ENCODE measurements at places on chromosomes 1 and 21. TPM values are rescaled to one million over a fixed set of nuclear protein-coding genes. Genes with fewer than 3 reads are reported as not detected.

DNA sequence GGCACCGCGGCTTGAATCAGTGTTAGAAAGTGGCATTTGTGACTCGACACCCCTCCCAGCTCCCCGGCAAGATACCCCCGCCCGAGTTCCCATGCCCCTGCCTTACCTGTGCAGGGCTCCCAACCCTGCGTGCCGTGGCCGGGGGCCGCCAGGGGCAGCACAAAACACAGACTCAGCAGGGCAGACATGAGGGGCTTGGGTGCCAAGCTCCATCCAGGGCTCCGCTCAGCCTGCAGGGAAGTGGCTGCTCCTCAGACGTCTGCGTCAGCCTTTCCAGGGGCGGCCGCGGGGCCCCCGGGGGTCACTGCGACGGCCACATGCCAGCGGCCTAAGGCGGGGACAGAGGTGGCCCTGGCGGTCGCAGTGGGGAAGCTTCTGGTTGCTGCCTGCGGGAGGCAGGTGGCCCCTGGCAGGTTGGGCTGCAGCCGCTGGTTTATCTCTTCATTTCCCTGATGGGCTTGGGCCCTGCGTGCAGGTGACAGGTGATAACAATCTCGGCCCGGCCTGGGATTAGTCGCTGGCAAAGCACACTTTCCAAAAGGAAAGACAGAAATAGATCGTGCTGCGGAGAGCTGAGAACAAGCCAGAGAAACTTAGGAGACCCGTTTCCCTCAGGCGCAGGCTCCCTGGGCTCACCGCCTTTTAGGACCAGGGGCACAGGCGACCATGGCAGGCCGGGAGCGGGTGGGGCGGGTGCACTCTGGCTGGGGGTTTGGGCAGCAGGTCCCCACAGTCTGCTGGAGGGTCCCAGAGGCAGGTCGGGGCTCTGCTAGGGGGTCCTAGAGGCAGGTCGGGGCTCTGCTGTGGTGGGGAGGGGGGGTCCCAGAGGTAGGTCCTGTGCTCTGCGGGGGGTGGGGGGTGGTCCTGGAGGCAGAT is at the start of gene TSPEAR:
TSS of gene TSPEAR (minus strand) at position 246 of the 876 bp plus-strand sequence. CDS start at position 188, 58 bp downstream.
- peak; percentile 78 for DNase-seq

DNA sequence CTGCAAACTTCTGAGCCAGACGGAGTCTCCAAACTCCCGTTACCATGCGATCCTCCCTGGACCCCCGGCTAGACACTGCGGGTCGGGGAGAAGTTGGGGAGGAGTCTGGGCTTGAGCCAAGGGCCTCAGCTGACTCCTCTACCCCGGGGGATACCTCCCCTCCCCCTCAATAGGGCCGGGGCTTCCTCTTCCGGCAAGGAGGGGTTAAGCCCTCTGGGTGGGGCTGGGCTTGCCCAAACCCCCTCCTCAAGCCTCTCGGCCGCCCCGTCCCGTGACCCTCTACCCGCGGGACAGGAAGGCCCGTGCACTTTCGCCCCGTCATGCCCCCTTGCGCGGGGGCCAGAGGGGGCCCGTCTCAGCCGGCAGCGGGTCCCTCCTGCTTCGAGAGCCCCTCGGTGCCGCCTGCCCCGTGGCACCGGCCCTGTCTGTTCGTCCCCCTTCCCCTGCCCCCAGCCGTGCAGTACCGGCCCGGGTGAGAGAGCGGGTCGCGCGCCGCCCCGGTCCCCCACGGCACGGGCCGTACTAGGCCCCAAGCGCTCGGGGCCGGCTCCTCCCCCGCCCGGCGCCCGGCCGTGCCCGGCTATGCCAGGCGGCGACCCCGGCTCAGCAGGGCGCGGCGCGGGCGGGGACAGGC is 652 bp downstream of the ARL8A start:
- no peak for DNase-seq

DNA sequence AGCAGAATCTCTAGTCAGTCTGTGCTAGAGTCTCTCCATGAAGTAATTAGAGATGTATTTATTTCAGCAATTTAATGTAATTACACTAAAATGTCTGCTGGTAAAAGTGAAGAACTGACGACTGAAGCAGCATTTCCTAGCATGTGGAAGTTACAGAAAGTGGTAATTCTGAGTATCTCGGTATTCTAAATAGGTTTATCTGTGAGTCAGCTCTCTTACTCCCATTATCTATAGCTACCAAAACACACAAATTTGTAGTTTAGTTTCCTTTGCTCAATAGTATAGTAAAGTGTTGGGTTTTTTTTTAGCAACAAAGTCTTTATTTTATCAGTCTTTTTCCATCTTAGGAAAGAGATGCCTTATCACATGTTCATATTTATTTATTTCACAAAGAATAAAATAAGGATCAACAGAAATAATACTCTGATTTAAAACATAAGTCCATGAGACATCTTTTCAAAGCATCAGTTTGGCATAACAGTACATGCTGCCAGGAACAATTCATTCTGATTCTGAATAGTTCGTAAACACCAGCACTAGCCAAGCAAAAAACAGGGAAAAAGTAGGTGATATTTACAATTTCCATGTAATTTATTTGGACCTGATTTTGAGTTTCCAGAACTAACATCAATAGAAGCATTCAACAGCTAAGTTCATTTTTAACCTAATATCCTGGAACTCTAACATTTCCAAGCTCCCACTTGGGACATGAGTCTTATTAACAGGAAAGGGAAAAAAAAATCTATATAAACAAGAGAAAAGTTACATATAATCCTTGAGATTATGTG is 76.3 kb downstream of the KCNT2 start:
- DNase-seq: no peak

DNA sequence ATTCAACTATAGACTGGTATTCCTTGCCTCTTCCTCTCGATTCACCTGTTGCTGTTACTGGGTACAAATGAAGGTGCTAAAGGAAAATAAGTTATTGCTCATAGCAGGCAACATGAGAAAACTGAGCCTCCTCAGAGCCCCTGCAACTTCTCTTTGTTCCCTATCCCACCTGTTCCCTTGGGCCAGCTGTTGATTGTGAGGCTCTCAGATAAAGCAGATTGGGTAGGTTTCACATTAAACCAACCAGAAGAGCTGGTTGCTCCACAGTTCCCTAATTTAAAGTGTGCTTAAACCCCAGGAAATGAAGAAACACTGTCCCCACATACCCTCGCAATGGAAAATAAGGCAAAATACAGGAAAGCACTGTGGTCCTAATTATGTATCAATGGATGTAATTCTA is 4.8 kb downstream of the DEDD start:
- DNase-seq: no peak

DNA sequence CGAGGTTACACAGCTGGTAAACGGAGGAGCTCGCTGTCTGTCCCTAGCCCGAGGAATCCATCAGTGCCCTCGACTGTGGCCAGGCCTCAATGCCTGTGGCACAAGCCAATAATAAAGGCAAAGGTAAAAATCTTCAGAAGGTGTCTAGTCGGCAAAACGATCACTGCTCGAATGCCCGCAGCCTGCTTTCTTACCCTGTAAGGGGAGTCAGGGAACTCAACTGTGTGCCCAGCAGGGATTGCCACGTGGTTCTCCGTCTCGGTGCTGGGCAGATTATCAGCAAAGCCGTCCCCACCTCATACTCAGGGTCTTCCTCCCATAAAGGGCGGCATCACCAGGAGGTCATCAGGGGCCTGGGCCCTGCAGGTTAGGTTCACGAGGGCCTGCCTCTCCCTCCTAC is 103.4 kb downstream of the PAX7 start:
- DNase-seq: no peak

DNA sequence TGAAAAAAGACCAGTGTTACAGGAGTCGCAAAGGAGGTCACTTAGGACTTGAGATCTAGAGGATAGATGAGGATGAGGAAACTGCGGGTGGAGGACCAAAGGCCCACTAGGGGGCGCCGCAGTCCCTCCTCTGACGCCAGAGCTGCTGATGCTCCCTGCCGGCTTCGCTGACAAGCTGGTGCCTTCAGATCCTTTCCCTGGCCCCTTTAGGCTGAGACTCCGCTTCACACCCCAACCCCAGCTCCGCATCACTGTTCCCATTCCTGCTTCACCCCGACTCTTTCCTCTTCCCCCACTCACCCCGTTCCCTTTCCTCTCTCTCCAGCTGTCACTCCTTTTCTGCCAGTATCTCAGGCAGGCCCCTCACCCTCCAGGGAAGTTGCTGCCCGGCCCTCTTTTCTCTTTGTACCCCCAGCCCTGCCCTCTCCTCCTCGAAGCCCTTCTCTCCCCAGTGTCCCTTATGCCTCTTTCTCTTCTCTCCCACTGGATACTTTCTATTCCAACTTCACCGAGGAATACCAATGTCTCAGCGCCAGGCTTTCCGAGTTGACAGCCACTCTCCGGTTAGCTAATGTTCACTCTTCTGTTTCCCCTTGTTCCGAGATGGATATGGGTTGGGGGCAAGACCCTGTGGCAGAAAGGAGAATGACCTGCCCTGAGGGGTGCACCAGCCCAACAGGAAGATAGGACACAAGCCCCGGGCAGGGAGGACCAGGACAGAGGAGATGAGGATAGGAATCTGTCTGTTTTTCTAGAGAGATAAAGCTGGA is 4.5 kb downstream of the KCNJ9 start:
- peak; percentile 92 for DNase-seq

- DNase-seq: no peak
These were observed 1.1 kb downstream of the SERBP1 start for GRCh38 chr1:67429011-67429527.

GRCh38 chr1:235407419-235407818 is 40.2 kb downstream of the TBCE start:
- no peak for DNase-seq

GRCh38 chr1:169727307-169727706 is 6.6 kb downstream of the SELE start:
- no peak for DNase-seq

DNA sequence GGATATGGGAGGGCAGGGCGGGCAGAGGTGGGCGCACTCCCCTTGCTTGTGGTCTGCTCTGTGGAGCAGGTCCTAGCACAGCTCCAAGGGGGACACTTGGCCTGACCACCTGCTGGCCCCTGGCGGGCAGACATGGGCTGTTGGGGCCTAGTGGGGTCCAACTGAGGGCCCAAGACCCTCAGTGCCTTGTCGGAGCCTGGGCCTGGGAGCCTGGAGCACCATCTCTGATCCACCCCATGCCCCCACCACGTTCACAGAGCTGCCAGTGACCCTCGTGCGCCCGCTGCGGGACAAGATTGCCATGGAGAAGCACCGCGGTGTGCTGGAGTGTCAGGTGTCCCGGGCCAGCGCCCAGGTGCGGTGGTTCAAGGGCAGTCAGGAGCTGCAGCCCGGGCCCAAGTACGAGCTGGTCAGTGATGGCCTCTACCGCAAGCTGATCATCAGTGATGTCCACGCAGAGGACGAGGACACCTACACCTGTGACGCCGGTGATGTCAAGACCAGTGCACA is 70.6 kb downstream of the OBSCN start:
- peak; percentile 84 for DNase-seq

- peak; percentile 91 for DNase-seq
These were observed 700 bp upstream of the SYDE2 start for GRCh38 chr1:85201340-85202091.

- DNase-seq: no peak
These were observed 2162.0 kb downstream of the MRPL39 start for GRCh38 chr21:23445307-23445706.

- DNase-seq: no peak
These were observed 93.9 kb upstream of the BEND5 start for GRCh38 chr1:48870596-48870995.

DNA sequence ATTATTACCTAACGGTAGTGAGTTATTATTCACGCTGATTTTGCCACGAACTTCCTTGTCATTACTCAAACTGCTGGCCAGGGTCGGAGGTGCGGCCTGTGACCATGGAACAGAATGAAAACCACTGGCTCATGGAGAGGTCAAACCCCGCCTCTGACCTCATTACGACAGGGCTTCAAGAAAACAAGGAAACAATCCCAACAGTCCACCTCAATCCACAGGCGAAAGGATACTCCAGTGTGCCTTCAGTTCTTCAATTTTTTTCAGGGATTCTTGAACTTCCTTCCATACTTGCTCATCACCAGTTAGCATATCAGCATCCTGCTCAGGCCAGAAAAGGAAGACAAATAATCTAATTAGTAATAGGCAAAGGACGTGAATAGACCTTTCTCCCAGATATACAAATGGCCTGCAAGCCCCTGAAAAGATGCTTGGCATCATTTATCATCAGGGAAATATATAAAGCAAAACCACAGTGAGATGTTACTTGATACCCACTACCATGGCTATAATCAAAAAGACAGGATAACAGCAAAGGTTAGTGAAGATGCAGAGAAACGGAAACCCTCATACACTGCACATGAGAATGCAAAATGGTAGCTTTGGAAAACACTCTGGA is 643.4 kb downstream of the SMYD3 start:
- no peak for DNase-seq

DNA sequence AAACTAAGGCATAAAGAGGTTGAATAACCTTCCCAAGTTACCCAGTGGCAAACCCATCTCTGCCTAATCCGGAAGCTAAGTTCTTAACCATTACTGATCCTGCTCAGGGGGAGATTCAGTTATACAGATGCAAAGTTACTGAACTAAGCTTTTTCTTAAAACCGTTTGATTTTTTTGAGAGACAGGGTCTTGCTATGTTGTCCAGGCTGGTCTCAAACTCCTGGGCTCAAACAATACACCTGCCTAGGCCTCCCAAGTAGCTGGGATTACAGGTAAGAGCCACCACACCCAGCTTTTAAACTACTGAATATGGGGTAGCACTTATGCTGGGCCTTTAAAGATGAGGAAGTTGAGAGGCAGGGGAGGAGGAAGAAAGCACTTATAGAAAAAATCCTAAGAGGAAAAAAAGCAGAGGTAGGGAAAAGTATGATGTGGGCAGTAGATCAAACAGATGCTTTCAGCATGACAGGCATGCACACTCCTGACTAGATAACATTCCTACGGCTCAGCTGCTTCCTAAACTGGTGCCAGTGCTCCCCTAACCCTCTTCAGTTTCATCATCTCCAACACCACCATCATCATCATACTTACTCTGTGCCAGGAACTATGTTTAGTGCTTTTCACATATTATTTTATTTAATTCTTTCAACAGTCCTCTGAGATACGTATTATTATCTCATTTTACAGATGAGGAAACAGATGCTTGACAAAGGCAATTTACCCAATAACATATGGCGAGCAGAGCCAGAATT is 5.8 kb downstream of the PAFAH2 start:
- no peak for DNase-seq

Gene REG4
- total RNA-seq: not detected

Gene FCRL6
- total RNA-seq: not detected

Gene LMOD1
- 15.9 TPM for total RNA-seq

Gene PGBD5
- 1.1 TPM for total RNA-seq

Gene SLC45A1
- 2.9 TPM for total RNA-seq

Gene TMEM59
- 409 TPM for total RNA-seq
